ENCODE measurements at places on chromosomes 5 and 9.

DNA sequence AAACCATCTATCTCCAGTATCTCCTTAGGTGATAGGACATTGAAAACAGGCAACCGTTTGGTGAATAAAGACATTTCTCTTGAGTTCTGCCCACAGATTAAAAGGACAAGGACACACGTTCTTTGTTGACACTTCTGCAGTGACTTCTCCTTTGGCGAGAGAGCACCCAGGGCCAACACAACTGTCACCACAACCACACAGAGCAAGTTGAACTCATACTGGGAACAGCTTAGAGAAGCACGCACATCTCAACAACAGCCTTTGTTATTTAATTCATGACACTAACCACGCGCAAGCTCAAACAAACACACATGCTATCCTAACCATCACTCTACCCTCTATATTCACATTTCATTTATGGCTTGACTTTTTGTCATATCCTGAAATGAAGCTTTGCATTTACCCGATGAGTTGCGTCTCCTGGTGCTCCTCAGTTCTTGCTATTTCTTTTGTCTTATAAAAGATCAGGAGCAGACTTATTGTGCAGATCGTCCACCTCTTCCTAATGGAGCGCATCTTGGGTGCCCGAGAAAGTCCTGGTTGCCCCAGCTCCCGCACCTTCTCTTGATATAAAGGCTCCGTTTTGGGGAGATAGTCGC, 543 bp downstream of the ST8SIA4 start:
- no peak for DNase-seq

DNA sequence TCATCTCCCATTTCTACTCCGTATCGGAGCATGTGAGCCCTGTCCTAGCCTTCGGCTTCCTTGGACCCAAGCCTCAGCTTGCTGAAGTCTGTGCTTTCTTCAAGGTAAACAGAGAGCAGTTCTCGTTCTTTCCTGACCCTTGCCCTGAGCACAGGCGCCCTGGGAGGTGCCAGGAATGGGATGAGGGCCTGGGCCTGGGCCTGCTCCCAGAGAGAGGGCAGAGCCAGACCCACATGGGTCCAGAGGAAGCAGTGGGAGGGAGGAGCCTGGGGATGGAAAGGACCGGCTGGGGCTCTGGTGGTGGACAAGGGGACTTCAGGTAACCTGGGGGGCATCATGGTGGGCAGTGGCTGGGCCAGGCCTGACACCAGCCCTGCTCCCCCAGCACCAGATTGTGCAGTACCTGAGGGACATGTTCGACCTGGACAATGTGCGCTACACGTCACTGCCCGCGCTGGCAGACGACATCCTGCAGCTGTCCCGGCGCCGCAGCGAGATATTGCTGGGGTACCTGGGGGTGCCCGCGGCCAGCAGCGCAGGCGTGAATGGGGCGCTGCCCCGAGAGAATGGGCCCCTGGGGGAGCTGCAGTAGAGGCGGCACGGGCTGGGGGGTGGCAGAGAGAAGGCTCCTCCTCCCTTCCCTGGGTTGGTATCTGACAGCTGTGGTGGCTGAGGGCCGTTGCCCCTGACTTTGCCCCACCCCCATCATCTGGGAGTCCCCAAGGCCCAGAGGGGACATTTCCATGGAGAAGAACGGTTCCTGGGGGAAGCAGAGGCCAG, 10.9 kb upstream of the DOLPP1 start:
- DNase-seq = no peak

- no peak for DNase-seq
These were observed 53.8 kb downstream of the MRPL36 start for GRCh38 chr5:1745796-1746370.

DNA sequence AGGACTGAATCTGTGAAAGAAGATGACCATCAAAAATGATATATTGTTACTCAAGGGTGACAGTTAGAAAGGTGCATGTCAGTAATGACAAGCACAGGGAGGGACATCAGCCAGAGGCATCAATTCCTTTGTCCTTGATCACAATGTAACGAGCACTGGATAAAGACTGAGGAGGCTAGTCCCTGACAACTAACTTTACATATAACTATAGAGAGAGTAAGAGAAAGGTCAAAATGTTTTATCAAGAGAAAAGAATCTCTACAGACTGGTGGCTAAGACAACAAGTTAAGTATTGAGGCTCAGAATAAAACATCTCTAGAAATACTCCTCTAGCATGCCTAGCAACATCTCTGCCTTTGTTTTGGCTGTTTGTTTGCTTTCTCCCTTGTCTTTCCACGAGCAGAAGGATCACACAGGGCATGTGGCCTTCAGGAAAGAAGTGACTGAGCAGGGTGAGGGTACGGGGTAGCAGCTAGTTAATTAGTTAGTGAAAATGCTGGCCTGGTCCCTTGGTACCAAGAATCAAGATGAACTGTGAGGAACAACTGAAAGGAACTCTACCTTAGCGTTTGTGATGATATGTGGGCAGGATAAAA, 724.1 kb upstream of the MEF2C start:
- DNase-seq = no peak

DNA sequence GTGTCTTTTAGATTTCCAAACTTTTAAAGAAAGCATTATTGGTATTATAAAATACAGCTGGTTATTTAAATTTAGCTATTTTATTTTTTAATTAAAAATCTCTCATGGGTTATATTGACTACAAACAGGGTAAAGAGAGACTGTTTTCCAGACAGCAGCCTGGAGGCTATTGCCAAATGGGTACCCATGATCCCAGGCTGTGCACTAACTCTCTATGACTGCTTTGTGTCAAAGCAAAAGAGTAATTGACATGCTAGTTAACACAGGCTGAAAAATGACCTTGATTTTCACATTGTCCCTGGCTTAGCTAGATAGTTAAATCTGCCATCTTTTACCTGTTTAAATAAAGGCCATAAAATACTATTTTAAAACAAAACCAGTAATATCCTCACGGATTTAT, 589.7 kb downstream of the ANXA1 start:
- DNase-seq = no peak

DNA sequence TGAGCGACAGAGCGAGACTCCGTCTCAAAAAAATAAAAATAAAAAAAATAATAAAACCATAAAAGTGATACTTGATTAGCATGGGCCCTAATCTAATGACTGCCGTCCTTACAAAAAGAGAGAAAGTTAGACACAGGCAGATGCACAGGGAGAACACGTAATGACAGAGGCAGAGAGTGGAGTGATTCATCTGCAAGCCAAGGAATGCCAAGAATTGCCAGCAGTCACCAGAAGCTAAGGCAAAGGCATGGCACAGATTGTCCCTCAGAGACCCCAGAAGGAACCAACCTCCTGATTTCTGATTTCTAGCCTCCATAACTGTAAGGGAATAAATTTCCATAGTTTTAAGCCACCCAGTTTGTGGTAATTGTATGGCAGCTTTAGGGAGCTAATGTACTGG, 79.6 kb upstream of the FREM1 start:
- DNase-seq = no peak
